ENCODE measurements at places on chromosomes 6 and 20. TPM values are rescaled to one million over a fixed set of nuclear protein-coding genes. Genes with fewer than 3 reads are reported as not detected.
A peak's percentile ranks its signal among the peaks of the same experiment; 100 is the strongest.

- no peak for DNase-seq
These were observed 630.2 kb downstream of the DHX35 start for GRCh38 chr20:39592371-39592770.

DNA sequence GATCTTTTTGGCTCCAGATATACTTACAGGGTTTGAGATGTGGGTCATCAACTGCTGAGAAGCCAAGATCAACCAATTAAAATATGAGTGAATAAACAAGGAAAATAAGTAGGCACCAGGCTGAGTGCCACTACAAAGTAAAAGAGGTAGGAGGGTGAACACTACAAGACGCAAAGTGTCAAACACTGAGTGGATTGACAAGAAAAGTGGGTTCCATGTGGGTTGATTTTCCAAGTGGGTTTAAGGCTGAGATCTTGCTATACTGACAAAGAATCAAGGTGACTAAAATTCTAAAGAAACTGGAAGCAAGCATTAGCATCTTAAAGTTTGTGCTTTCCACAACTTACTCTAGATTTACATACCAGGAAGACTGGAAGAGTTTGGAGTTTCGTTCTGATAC, 160.4 kb upstream of the SPACA1 start:
- DNase-seq = no peak

GRCh38 chr6:84042603-84043002, 9.0 kb downstream of the MRAP2 start:
- no peak for DNase-seq

DNA sequence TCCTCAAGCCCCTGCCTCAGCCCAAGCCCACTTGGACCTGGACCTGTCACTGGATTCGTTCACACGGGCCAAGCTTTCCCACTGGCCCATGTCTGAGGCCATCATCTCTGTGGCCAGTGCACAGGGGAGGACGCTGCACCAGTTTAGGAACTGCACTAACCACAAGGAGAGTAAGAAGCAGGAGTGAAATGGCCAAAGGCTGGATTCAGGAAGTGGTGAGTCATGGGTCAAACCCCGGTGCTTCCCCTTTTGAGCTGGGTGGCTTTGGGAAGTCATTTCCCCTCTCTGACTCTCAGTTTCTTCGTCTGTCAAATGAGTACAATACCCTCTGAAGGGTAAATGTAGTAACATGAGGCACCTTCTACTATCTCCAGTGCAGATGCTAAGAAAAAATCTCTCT, 87.9 kb downstream of the CD40 start:
- DNase-seq = peak; percentile 29

DNA sequence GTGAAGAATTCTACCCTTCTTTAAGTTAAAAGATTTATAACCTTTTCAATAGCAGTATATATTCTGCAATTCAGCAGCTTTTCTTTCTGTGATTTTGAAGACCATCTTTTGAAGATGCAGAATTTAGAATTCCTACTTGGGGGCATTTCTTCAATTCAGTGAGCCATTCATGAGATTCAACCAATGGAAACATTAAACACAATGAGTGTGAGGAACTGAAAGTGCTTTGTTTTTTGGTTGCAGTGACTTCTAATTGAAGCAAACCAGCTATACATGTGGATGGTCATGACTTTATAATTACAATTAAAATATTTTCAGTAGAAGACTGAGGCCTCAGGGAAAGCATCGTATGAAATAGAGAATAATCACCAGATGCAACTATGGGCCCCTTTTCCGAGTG, 108.3 kb downstream of the CARMIL1 start:
- DNase-seq = no peak

- no peak for DNase-seq
These were observed at the start of gene CD93 for GRCh38 chr20:23086056-23086566. Gene CD93 (minus strand): TSS chr20:23086324. CDS start chr20:23086192, 132 bp downstream.

- no peak for DNase-seq
These were observed 40.2 kb upstream of the PROKR2 start for GRCh38 chr20:5356941-5357340.

- DNase-seq = no peak
These were observed 64.7 kb downstream of the RFX6 start for GRCh38 chr6:116941727-116942126.

GRCh38 chr20:33438481-33438880, 5.1 kb downstream of the SNTA1 start:
- no peak for DNase-seq

GRCh38 chr6:152975204-152975915, 7.5 kb downstream of the FBXO5 start:
- DNase-seq = no peak

DNA sequence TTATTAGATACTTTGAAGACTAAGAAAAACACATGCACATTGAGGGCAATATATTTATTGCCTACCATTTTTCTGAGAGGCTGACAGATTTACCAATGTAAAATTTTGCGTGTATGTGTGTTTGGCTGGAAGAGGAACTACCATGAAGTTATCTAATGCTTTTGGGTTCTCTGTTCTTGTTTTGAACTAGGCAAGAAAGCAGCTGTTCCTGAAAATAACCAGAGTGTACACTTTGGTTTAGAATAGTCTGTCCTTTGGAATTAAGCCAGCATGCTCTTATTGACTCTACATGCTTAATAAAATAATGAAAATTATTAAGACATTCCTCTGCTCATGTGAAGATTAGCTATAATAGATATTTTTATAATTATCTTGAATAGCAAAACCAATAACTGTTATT, 129.2 kb downstream of the MYB start:
- DNase-seq = no peak

DNA sequence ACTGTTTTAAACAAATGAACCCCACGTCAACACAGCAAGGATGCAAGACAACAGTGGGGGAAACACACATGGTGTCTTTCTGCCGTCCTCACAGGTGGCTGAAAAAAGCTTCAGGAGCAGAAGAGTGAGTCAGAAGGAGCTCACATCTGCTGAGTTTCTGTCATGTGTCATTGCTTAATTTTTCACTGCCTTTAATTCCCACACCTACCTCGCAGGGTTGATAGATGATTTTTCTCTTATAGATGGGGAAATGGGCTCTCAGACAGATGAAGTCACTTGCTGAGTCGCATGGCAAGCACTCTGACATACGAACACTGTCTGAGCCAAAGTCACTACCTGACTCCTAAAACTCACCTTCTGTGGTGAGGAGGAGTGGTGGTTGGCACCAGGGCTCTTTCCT, 28.3 kb upstream of the CARMIL1 start:
- no peak for DNase-seq

- peak; percentile 23 for DNase-seq
These were observed 92.1 kb downstream of the POPDC3 start for GRCh38 chr6:105087571-105088211.

DNA sequence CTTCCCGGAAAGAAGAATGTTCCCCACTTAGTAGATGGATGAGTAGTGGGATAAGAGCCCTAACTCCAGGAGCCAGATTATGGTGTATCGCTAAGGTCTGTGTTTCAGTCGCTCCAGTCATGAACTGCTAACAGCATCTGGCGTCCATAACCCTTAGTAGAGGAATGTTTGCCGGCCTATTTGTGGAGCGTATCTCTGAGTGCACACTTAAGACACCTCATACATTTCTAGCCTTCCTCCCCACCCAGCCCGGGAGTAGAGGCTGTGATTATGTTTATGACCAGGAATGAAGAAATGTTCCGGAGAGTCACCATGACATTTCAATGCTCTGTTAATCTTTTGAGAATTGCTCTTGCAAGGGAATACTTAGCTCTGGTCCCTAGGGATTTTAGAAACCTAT, 251.1 kb upstream of the SOX4 start:
- DNase-seq = no peak

DNA sequence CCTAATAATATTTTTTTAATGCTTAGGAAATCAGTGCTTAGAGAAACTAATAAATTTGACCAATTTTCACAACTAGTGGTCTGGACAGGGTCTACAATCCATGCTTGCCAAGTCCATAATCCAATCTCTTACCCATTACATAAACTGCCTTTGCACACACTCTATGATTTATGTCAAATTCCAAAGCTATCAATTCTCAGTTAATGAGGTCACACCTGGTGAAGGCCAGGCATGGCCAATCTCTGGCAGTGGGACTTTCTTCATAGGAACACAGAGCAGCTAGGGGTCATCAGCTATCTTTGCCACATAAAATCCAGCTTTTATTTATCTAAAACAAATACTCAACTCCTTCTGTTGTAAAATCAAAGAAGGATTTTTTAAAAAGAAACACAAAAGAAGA, 21.2 kb downstream of the PAK5 start:
- DNase-seq = no peak

GRCh38 chr6:21604081-21604480, 10.5 kb downstream of the SOX4 start:
- DNase-seq = no peak

GRCh38 chr6:10662207-10662606, 32.2 kb downstream of the C6orf52 start:
- DNase-seq = no peak

- DNase-seq = no peak
These were observed 691.8 kb downstream of the QKI start for GRCh38 chr6:164106345-164106769.

DNA sequence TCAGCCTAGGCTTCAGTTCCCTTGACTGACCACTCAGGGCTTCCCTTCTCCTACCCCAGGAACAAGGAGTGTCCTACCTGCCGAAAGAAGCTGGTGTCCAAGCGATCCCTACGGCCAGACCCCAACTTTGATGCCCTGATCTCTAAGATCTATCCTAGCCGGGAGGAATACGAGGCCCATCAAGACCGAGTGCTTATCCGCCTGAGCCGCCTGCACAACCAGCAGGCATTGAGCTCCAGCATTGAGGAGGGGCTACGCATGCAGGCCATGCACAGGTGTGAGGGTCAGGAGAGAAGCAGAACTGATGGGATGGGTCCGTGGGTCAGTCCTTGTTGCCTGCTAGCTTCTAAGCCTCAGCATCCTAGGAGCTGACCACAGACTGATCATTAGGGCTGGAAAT, 1.6 kb downstream of the RING1 start:
- no peak for DNase-seq

GRCh38 chr6:7451326-7451725, 61.7 kb downstream of the RIOK1 start:
- DNase-seq = no peak

GRCh38 chr6:15325540-15325955, 79.7 kb downstream of the JARID2 start:
- no peak for DNase-seq

DNA sequence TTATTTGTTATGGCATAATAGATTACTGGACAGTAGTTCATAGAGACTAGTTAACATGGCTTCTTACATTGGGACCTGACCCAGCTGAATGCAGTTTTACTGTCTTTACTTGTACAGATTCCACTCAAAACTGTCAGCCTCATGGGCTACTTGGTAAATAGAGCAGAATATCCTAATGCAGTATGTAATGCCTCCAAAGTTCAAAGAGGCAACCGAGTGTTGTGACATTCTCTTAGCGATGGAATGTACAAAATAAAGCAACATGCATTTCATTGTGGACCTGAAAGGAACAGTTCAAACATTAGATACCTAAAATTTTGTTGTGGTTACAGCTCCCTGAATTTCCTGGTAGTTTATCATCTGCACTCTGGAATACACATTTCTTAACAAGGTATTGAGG, 29.1 kb upstream of the RGS17 start:
- no peak for DNase-seq

- DNase-seq = no peak
These were observed 51.7 kb upstream of the HINT3 start for GRCh38 chr6:125904871-125905270.

GRCh38 chr20:23754731-23755130, 4.0 kb upstream of the CST1 start:
- no peak for DNase-seq

DNA sequence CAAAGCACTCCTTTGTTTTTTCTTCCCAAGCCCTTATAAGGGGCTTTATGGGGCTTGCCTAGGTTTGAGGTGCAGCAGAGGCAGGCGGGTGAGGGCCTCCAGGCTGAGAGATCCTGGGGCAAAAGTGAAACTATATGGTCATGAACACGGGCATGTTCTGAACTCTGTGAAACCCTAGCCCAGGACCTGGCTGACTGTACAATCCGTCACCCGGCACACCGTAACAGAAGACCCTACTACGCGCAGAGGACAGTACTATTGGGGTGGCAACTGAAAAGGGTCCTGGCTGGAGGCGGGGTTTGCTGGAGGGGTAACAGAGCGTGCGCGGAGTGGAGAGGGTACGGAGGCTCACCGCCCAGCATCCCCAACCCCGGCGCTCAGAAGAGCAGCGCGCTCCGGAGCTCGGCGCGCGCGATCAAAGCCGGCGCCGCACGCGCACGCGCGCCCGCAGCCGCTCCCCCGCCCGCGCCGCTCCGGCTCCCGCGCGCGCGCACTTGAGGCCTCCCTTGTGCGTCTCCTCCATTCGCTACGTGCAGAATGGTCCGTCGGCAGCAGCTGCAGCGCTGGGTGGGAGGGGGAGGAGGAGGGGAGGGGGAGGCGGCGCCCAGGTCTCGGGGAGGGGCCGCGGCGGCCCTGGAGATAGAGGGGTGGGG, 54.2 kb downstream of the MRPL14 start:
- peak; percentile 76 for DNase-seq

DNA sequence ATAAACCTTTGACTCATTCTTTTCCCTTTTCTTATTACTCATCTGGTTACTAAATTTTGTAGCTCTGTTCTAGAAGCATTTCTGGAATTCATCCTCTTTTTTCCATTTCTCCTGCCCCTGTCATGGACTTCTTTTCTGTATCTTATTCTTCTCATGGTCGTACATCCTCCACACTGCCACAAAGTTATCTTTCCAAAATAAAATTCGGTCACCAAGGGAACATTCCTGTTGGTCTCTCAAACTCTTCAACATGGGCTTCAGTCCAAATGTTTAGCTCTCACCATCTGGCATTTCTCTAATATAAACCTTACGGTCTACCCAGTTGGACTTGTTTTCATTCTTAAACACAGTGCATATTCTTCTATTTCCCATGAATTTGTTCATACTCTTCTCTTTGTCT, 428.8 kb upstream of the ID4 start:
- no peak for DNase-seq

DNA sequence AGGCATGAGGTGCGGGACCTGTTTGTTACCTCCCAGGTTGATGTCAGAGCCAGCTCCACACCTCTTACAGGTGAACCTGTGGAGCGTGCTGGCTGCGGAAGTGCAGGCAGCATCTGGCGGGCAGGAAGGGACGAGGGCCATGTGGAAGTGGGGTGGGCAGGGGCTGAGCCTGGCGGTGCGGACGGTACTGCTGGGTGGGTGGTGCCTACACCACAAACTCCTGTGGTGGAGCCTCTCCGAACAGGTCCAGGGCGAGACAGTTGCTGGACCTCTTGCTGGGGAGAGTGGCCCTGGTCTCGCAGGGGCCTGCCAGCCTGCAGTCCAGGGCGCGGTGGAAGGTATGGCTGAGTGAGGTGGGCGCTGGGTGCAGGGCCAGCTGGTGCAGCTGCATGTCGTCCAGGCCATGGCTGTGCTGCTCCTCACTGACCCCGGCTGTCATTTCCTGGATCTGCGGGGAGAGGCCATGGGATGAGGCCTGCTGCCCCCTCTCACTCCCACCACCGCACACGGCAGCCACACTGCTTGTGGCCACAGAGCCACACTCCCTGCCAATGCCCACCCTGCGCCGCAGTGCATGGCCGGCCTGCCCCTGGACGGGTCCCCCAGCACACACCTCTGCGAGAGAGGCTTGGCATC, 22.0 kb downstream of the FRMD1 start:
- DNase-seq = no peak

- DNase-seq = no peak
These were observed 59.5 kb downstream of the LYRM4 start for GRCh38 chr6:5201271-5201670.

The TRERF1 gene
- total RNA-seq = 2.5 TPM

The ZNF391 gene
- 0.75 TPM for total RNA-seq

The LZTS3 gene
- total RNA-seq = 9.4 TPM

The CRIP3 gene
- not detected for total RNA-seq

The TMEM14B gene
- 41.5 TPM for total RNA-seq

The CST5 gene
- total RNA-seq = not detected

The PLN gene
- total RNA-seq = 46.8 TPM

The MAS1 gene
- not detected for total RNA-seq

The FAM217A gene
- total RNA-seq = not detected

The COMMD7 gene
- total RNA-seq = 23.7 TPM
